Stimulated activated CD4-positive, alpha-beta T cell treated with anti-CD3 and anti-CD28 coated beads, Interleukin-12 subunit alpha, Interleukin-12 subunit beta, amount 100 ng/mL, for 4 hours (primary cell): ENCODE measurements at places on chromosomes 13 and 19.

DNA sequence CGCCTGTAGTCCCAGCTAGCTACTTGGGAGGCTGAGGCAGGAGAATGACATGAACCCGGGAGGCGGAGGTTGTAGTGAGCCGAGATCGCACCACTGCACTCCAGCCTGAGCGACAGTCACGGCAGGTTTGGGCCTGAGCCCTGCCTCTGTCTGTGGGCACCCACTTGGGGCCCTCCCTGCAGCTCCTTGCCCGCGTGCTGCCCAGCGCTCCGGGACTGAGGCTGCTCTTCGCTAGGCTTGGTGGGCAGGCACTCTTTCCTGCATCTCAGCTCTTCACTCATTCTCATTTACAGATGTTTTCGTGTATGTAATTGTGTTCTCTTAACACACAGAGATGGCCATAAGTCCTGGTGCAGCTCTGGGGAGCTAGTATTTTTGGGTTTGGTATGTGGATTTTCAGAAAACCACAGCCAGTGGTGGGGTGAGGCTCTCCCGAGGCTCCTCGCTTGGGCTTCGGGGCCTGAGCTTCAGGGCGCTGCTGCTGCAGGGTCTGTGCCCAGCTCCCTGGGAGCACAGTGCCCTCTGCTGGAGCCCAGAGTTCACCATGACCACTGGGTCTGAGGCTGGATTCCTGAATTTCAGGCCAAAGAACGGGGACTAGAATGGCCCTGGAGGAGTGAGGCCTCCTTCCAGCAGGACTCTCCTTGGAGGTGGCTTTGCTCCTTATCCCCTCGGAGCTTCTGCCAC lies 15.2 kb downstream of the UPF1 start:
- DNase-seq, result peak; percentile 66

GRCh38 chr13:36068566-36068965 lies 62.6 kb downstream of the DCLK1 start:
- no peak for DNase-seq

GRCh38 chr13:40565282-40566148 lies 100.9 kb downstream of the FOXO1 start:
- DNase-seq, result no peak

DNA sequence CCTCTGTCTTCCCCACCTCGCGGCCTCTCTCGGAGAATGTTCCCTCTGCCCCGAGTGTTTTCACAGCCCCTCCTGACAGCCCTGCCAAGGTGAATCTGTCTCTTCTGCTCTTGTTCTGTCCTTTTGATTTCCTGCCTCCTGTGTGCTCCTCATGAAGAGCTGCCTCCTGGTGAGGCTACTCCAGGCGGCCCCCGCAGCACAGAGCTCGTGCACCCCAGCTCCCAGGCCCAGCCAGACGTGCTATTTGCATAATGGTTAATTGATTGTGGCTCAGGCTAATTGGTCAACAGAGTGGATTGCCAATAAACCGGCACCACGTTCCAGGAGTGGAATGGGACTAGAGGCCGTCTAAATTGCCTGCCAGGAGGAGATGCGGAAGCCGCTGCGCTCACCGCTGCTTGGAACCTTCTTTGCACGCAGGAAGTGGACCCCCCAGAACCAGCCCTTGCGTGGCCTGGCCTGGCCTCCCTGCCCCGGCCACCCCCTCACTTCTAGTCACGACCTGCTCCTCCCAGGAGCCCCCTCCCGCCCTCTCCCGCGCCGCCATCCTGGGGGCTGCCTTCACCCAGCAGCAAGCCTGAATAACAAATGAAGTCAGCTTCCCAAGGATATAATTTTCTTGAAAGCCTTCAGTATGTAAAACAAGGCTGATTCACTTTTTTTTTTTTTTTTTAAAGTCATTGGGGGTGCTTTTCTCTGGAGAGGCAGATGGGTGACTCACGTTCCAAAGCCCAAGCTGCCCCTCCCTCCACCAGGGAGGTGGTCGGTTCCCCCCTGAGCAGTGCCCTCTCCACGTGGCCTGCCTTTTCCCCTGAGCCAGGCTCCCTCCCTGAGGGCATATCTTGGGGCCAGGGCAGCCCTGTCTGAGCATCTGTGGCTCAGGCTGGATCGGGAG lies 144.0 kb downstream of the KDM4B start:
- no peak for DNase-seq

DNA sequence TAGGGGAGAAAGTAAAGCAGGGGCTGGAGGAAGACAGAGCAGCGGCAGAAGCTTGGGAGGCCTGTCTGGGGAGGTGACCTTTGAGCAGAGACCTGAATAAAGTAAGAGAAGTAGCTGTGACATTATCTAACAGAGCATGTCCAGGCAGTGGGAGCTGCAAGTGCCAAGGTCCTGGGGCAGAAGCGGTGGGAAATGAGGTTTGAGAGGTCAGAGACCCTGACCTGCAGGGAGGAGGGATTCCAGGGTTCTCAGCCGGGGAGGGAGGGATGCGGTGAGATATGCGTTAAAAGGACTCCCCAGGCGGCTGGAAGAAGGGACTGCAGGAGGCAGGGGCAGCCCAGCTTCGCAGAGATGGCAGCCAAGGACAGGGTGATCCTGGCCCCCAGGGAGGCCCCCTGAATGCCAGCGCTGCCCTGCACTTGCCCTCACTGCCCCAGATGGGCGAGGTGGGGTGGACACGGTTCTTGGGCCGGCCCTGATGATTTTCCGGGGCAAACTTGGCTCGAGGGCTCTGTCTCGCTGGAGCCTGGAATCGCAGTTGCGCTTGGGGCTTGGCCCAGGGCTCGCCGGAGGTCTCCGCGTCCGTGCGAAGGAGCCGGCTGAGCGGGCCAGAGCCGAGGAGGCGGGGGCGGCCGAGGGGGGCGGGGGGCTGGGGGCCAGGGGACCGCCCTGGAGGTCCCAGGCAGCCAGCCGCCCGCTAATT lies 3.2 kb downstream of the CRLF1 start:
- no peak for DNase-seq

DNA sequence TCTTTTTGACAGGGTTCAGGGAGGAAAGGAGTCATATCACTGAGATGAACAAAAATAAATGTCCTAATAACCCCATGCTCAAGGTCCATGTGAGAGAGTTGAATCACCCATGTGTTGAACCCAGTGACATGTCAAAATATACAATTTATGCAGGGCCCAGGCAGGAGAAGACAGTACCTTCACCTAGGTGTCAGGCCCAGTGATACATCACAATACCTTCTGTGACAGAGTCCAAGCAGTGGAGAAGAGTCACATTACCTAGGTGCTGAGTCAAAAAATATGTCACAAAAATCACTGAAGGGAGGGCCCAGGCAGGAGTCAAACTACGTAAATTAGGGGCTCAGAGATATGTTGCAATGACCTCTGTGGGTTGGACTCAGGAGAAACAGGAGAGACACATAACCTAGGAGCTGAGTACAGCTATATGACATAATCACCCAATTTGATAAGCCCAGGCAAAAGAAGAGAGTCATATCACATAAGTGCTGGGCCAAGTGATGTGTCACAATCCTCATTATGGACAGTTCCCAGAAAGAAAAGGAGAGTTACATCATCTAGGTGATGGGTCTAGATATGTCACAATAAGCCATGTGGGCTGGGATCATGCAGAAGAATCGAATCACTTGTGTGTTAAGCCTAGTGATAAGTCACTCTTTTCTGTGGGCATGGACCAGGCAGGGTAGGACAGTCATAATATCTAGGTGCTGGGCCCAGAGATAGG lies 13.8 kb upstream of the ZNF724 start:
- DNase-seq, result no peak

DNA sequence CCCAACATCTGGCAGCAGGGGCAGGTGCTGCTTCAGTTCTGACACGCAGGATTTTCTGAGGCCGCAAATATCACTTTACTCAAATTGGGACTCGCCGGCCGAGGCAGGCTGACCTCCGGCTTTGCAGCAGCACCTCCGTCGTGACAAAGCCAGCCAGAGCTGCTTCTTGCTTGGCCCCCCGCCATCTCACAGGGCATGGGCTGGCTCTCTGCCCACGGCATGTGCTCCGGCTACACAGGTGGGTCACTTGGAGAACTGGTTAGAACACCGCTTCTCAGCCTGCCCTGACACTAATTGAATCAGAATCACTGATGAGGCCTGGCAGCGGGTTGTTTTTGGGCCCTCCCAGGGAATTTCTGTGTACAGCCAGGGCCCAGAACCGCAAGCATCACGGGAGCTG lies 112.3 kb downstream of the SLC7A1 start:
- no peak for DNase-seq
